ENCODE measurements at places on chromosomes 6 and 20.
A peak's percentile ranks its signal among the peaks of the same experiment; 100 is the strongest.

DNA sequence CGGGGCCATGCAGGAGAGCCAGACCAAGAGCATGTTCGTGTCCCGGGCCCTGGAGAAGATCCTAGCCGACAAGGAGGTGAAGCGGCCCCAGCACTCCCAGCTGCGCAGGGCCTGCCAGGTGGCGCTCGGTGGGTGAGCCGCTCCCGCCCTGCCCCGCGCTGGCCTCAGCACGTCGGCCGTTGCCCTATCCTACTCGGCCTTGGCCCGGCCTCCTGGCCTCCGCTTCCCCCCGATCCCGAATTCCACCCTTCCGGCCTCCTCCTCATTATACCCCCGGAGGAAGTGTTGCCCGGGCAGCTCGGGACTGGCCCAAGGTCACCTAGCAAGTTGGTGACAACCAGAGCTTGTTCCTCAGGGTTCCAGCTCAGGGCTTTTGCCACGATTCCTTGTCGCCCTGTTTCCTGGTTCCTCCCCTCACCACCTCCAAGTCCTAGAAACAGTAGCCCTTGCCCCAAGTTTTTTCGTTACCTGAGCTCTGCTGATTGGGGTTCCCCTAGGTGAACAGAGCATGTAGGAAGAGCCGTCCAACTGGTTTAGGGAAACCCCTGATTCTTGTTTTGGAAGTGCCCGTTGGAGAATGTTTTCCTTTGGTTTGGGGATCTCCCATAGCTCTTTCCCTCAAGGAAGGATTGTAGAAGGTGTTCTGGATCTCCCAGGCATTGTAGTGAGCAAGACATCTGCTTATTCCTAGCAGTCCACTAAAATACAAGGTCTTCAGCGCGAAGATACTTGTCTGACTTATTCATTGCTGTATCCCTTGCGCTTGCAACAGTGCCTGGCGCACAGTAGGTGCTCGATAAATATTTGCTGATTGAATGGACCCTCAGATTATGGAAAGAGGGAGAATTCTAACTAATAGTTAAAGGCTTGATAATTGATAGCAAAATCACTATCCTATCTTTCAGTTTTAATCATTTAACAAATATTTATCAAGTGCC is 641 bp downstream of the ARFGEF2 start:
- DNase-seq, result peak; percentile 53

GRCh38 chr6:26088344-26088743 is 1.1 kb downstream of the HFE start:
- peak; percentile 47 for DNase-seq

DNA sequence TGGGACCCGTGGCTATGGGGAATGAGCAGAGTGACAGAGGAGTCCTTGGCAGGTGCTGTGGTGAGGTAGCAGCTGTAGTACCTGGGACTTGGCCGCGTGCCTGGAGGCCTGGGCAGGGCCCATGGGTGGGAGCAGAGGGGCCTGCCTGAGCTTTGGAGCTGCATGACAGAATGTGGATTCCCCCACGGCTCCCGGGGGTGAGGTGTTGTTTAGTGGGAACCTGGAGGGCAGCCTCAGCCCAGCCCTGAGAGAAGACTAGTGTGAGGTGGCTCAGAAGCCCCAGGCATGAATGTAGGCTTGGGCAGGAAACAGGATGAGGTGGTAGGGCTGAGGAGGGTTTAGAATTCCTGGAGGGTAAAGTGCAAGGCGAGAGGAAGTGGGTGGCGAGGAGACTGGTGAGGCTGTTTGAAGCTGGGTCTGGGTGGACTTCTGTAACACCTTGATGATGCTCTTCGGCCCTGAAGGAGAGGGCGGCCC is 86.5 kb upstream of the SCP2D1 start:
- no peak for DNase-seq

DNA sequence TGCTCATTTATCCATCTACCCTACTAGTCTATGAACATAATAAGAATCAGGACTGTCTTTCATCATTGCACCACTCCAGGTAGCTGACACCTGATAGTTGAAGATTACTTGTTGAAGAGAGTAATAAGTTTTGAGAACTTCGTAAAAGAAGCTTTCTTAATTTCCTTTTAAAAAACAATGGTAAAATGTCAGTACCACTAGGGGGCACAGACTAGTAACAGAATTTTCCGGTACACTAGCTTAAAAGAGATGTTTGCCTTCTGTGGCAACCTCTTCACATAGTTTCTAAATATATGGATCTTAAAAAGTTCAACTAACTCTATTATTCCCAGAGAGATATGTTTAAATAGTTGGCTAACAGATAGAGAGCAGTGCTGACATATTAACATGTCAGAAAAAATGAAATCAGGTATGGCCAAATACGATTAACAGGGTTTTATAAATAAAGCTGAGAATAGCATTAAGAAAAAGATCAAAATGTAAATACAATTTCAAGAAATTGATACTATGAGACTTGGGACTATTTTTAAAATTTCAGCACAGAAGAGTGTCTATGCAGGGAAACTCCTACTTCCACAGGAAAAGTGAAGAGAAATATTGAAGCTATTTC is 5.4 kb upstream of the KCNQ5 start:
- DNase-seq, result no peak

DNA sequence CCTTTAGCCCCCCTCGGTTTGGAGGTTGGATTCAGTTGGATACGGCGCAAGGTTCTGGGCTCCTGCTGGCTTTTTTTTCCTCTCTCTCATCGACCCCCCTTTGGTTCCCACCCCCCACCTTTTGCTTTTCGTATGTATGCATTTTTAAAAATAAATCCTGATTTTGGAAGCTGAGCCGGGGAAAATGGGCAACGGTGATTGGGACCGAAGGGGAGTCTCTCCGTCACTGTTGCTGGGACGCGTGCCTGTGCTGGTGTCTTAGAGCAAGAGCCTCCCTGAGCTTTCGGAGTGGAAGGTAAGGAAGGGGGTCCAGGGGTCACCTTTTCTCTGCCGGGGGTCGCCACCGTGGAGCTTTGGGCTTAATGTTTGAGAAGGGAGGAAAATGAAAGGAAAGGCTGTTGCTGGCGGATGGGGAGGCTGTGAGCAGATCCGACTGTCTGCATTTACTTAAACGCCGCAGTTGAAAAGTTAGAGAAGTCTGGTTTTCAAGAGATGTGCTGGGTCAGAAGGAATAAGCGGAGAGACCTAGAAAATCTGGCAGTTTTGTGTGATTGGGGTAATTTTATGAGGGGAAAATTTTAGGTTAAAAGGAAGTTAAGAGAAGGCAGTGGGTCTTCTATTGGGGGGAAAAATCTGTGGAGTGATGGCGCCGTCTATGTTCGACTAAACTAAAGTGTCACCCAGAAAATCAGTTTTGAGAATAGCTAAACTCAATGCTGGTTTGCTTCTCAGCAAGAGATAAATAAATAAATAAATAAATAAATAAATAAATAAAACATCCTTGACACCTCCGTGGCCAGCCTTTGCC is 828 bp downstream of the ADGRB3 start:
- DNase-seq, result peak; percentile 23

- no peak for DNase-seq
Measured at GRCh38 chr6:5728351-5729079, 278.2 kb downstream of the NRN1 start.

- DNase-seq, result no peak
Measured at GRCh38 chr6:33599413-33599938, 19.4 kb upstream of the BAK1 start.

GRCh38 chr6:101114703-101115102 is 233.6 kb upstream of the ASCC3 start:
- no peak for DNase-seq

DNA sequence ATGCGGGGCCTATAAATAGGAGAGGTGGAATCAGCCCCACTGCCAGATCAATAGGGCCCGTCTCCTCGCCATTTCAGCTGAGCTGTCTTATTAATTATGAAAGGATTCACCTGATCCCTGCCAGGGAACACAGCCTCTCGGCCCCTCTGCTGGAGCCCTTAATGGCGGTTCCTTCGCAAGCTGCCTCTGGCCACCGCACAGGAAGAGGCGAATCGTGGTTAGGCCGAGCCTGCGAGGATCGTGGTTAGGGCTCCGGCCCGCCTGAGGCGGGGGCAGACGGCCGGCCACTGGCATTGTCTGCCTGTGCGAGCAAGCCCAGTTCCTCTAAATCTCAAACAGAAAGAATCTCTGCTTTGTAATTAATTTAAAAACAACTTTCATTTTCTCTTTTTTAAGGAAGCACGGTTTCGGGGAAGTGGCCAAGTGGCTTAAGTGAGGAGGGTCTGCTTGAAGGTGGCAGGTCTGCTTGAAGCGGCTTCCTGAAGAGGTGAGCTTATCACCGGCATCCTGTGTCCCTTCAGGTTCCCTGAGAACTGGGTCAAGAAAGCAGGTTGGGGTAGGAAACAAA is 9.2 kb downstream of the NRN1 start:
- DNase-seq, result no peak

GRCh38 chr6:143225929-143226328 is 165.2 kb downstream of the AIG1 start:
- no peak for DNase-seq

- DNase-seq, result no peak
Measured at GRCh38 chr20:32387252-32387651, 29.1 kb downstream of the ASXL1 start.

GRCh38 chr20:16301986-16302385 is 271.3 kb downstream of the KIF16B start:
- no peak for DNase-seq

DNA sequence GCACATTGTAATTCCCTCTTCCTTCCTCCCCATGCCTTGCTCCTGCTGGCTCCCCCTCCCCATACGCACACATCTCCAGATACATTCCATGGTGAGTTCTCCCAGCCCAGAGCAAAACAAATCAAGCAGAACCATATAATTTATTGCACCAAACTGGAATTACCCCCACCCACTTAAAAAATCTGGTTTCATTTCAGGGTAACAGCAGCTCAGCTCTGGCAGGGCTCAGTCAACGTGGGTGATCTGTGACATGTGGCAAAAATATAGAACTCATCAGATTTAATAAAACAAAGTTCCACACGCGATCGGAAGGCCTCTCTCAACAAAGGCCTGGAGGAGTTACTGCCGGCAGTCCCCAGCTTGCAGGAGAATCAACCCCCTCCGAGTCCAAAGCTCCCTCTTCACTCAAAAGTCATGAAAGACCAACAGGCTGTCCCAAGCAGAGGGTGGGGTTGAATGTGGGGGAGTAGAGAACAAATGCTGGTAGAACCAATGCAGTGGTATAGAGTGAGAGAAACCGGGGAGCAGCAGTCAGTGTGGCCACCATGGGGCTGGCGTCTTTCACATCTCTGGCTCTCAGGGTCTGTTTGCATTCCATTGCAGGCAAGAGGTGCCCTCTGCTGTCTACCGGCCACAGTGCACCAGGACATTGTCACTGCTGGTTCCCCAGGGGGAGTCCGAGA is 323.3 kb upstream of the NT5E start:
- DNase-seq, result peak; percentile 27

GRCh38 chr20:39605361-39605760 is 643.2 kb downstream of the DHX35 start:
- no peak for DNase-seq

Measured in left ventricle myocardium inferior (tissue), 1 donor.